ENCODE measurements at places on chromosomes 7 and 10.
A peak's percentile ranks its signal among the peaks of the same experiment; 100 is the strongest.

- DNase-seq = no peak
Observed at GRCh38 chr7:54813398-54813797, 54.4 kb upstream of the SEC61G start.

DNA sequence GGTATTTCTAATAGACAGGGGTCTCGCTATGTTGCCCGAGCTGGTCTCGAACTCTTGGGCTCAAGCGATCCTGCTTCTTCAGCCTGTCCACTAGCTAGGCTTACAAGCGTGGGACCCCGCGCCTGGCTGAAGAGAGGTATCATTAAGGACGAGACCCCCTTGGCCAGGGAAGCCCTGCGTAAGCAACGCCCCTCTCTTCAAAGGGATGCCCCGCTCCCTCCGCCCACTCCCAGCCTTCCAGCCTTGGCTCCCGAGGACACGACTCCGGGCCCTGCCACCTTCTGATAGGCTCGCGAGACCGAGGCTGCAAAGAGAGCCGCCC lies 220 bp upstream of the ZKSCAN5 start:
- DNase-seq = no peak

- no peak for DNase-seq
Observed at GRCh38 chr7:213324-213993, 21.1 kb downstream of the FAM20C start.

GRCh38 chr10:78513986-78514385 lies 480.3 kb downstream of the RPS24 start:
- DNase-seq = no peak

GRCh38 chr10:99785646-99786045 lies 3.2 kb downstream of the ABCC2 start:
- DNase-seq = no peak

DNA sequence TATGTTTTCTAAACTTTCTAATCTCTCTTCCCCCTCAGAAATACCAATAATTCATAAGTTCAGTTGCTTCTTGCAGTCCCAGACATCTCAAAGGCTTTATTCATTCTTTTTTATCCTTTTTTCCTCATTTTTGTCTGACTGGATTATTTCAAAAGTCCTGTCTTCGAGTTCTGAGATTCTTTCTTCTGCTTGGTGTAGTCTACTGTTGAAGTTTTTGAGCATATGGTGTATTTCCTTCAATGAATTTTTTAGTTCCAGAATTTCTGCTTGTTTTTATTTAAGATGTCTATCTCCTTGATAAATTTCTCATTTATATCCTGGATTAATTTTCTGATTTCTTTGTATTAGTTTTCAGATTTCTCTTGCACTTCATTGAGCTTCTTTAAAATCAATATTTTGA lies 8.4 kb downstream of the TMEM140 start:
- peak; percentile 34 for DNase-seq

GRCh38 chr7:70707823-70708243 lies 424.1 kb upstream of the GALNT17 start:
- no peak for DNase-seq

- DNase-seq = no peak
Observed at GRCh38 chr7:132560825-132561529, 15.3 kb downstream of the PLXNA4 start.

DNA sequence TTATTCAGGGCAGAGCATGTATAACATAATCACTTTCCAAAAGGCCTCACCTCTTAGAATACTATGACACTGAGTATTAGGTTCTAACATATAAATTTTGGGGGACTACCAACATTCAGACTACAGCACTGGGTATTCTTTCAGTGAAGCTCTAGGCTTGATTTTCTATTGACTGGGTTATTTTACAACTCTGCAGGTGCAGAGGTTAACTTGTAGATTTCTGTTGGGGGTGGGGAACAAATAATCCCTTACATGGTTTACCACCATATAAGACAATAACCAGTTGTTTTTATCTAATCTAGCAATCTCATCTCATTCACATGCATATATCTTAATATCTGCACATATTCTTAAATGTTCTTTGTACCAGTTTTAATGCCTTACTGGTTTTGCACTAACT lies 73.9 kb downstream of the ATE1 start:
- DNase-seq = no peak

GRCh38 chr7:13603016-13603415 lies 386.4 kb downstream of the ETV1 start:
- no peak for DNase-seq

DNA sequence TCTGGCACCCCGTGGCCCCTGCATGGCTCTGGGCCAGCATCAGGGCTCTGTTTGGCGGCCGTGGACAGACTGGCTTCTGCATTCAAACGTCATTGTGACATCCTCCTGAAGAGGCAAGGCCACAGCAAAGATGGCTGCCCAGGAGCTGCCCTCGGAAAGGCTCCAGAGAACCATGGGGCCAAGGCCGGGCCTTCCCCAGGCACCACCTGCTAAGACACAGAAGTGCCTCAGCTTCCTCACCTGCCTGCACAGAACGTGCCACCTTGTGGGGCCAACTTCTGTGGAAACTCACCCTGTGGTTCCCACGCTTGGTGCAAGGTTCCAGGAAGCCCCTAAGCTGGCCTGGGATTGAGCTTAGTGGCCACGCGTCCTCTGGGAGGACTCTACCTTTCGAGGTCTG lies 396.9 kb downstream of the PTPRN2 start:
- DNase-seq = no peak

DNA sequence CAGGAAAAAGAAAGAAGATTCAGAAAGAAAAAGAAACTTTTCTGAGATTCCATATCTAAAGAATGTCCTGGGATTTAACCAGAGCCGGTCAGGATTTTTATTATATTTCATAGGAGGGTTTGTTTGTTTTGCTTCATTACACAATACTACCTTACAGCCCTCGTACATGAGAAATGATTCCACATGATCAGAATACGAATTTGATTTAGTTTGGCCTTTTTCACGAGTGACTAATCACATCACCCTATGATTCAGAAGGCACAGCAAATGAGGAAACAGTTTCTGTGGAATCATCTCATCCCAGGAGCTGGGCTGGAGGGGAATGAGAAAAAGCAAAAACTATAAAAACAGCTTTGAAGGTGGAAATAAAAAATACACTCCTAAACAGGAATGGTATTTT lies 54.7 kb upstream of the VWC2 start:
- DNase-seq = no peak

GRCh38 chr10:31977440-31978155 lies 49.0 kb upstream of the ARHGAP12 start:
- peak; percentile 97 for DNase-seq

DNA sequence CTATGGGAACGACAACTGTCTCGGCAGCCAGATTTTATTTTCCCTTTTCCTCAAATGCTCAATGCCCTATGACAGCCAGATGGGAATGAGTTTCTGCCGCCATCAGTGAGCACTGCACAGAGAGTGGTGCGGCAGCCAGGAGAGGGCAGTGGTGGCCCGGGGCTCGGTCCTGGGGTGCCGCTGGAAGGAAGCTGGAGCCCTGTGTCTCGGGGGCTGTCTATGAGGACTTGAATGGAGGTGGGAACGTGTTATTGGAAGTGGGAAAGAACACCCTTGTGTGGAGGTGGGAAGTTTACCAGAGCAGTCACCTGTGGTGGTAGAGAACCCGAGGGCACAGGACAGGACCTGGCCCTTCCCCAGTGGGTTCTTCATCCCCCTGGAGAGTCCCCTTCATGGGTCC lies 35.8 kb downstream of the JAKMIP3 start:
- DNase-seq = no peak

DNA sequence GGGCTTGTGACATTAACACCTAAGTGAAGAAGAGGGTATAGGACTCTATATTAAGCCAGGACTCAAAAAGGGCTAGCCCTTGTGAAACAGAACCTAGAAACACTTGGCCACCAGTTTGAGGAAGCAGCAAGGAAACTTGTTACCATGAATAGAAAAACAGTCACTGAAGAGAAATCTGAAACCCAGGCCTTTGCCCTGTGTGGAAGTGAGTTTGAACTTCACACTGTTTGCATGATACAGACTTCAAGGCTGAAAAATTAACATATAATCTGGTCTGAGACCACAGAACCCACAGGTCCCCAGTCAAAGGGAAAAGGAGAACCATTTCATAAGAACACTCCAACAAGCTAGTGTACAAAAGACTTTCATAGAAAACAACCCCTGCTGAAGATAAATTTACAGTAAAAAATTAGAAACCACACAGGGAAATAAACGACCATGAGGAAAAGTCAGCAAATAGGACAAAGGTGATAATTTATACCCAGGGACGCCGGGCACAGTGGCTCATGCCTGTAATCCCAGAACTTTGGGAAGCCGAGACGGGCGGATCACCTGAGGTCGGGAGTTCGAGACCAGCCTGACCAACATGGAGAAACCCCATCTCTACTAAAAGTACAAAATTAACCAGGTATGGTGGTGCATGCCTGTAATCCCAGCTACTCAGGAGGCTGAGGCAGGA lies 76.1 kb downstream of the SKIDA1 start:
- DNase-seq = peak; percentile 84

DNA sequence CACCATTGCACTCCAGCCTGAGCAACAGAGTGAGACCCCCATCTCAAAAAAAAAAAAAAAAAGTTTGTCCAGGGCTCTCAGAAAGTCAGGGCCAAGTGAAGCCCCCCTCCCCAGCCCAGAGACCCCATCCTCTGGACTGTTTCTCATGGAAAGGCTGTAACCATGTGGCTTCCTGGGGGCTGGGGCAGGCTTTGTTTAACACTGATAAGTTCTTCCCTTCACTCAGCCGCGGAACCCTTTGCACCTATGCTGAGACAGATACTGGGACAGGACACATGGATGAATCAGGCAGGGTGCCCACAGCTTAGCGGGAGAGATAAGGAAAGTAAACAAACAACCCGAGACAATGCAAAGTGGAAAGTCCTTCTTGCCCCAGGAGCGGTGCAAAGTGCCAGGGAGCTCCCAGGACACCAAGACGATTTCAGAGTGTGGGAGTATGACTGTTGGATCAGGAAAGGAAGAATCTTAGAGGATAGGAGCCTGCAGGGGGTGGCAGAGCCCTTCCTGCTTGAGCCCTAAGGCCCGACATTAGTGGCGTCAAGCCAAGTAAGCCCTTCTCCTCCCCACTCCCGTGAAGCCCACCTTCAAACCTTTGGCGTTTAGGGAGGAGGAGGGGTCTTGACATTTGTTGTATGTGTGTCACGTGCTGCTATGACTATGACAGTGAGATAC lies 11.6 kb downstream of the MLXIPL start:
- DNase-seq = peak; percentile 52

DNA sequence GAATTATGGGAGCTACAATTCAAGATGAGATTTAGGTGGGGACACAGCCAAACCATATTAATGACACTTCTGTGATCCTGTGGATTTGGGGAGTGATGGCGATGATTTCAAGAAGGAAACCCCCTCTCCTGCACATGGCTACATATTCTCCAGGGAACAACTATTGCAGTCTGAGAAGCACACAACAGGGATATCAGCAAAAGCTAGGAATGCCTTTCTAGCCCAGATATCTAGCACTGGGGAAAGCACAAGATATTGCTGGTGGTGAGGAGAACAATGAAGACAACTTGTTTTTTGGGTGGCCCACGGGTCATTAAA lies 24.3 kb downstream of the EPDR1 start:
- no peak for DNase-seq

DNA sequence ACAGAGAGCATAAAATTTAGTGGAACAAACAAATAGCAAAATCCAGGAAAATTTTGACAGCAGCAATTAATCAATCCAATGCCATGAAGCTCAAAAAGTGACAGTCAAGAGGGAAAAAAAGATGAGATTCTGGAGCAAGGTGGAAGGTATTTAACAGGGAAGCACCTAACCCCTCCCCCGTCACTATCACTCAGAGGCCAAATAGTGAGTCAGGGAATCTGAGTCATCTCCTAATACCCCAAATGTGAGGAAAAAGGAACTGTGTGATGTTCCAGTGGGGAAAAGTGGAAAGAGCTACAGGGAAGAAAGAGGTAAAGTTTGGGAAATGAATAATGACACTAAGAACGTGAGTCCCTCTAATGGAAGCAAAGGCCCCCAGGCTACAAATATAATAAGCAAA lies 113.2 kb upstream of the PHF14 start:
- DNase-seq = no peak

- no peak for DNase-seq
Observed at GRCh38 chr10:118036281-118036875, 10.4 kb downstream of the RAB11FIP2 start.

DNA sequence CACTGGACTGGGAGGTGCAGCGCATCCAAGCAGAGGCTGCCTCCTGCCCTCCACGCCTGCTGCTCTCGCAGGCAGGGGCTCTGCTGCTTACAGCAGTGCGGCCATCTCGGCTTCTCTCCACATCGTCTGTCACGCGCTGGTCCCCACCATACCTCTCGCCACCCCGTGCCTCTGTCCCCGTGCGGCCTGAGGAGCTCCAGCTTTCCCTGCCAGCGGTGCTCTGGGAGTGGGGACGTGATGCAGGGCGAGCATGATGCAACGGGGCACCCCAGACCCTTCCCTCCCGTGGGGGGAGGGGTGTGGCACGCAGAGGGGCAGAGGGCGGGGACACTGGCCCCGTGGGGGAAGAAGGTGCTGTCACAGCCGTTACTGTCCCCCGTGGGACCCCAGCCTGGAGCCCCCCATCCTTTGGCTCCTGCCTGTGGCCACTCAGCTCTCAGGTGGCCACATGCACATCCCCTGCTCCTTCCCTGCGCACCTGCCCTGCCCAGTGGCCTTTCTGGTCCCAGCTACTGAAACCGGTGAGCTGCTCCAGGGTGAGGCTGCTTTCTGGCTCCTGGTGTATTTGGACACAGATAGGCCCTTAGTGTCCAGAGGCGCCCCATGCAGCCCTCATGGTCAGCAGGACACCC lies 9.0 kb downstream of the GET4 start:
- DNase-seq = no peak

DNA sequence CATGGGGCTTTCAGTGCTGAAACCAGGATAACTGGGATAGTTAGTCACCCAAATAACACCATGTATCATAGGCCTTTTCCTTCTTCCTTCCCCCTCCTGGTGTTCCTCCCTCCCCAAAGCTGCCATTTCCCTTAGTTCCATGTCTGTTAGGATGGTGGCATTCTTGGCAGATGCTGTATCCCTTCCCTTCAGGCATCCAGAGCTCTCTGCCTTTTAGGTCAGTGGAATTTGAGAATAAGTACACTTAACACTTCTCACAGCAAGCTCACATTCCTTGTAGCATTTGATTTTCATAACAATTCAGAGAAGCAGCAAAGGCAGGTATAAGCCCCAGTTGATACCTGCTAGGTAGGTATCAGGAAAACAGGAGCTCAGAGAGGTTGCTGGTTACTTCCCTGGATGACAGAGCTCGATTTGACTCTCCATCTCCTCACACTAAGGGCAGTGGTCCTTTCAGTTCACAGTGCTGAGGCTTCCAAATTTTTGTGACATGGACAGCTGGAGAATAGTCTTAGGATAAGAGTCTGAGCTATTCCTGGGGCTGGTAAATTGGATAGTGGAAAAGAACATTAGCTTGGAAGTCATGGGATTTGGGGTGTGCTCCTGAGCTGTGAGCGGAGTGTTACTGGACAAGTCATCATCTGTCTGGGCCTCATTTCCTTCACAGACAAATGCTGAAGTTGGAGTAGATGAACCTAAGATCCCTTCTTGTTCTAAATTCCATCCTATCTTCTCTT lies 108.7 kb upstream of the RHOBTB1 start:
- DNase-seq = no peak

GRCh38 chr7:115005953-115006352 lies 84.1 kb downstream of the MDFIC start:
- no peak for DNase-seq
